ENCODE measurements at places on chromosomes 6 and 20. TPM values are rescaled to one million over a fixed set of nuclear protein-coding genes. Genes with fewer than 3 reads are reported as not detected.
A peak's percentile ranks its signal among the peaks of the same experiment; 100 is the strongest.

DNA sequence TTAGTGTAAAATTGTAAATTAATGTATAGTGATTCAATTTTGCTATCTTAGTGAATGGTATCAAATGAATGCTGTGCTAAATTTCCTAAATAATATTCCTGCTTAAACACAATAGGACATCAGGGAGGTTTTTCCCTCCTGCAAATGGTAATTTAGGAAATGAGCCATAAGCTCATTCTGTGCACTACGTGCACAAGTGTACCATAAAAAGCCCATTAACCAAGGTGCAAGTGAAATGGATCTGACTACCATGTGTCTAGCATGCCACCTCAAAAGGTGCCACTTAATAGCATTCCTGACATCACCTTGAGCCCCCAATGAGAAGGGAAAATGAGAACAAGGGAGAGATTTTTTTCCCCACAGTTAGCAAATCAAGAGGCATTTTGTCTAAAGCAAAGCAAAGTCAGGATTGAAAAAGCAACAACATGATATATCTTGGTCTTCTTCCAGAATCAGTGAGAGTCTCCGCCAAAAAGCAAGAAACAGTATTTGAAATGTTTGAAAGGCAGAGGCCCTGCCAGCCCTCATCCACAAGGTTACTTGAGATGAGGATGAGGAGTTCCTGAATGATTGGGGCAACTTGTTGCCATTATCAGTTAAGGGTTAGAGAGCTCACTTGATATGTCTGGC, 334.2 kb upstream of the RSPO3 start:
- H3K36me3 ChIP-seq, result no peaks in the 10 kb centered on the region
- no peaks in the 10 kb centered on the region for H3K27me3 ChIP-seq
- no peak for DNase-seq
- H3K4me1 ChIP-seq, result peaks cover 27% of the 10 kb centered on the region

GRCh38 chr6:40170856-40171255, 236.6 kb upstream of the MOCS1 start:
- DNase-seq, result no peak
- H3K27me3 ChIP-seq, result no peaks in the 10 kb centered on the region
- no peaks in the 10 kb centered on the region for H3K36me3 ChIP-seq
- H3K4me3 ChIP-seq, result no peak overlapping the region

- no peak overlapping the region for H3K4me3 ChIP-seq
- no peak for DNase-seq
- no peaks in the 10 kb centered on the region for H3K27me3 ChIP-seq
- H3K36me3 ChIP-seq, result no peaks in the 10 kb centered on the region
- H3K4me1 ChIP-seq, result no peaks in the 10 kb centered on the region
Observed at GRCh38 chr6:80357674-80358073, 251.2 kb downstream of the BCKDHB start.

GRCh38 chr6:20060252-20060651, 152.0 kb downstream of the MBOAT1 start:
- H3K27ac ChIP-seq, result no peak overlapping the region
- H3K27me3 ChIP-seq, result no peaks in the 10 kb centered on the region
- H3K4me1 ChIP-seq, result peaks cover 5% of the 10 kb centered on the region
- H3K36me3 ChIP-seq, result no peaks in the 10 kb centered on the region

- H3K36me3 ChIP-seq, result no peaks in the 10 kb centered on the region
- H3K27ac ChIP-seq, result no peak overlapping the region
- H3K4me3 ChIP-seq, result no peak overlapping the region
- no peaks in the 10 kb centered on the region for H3K4me1 ChIP-seq
Observed at GRCh38 chr6:165574220-165575157, 88.6 kb downstream of the PDE10A start.

- H3K27me3 ChIP-seq, result peaks cover 8% of the 10 kb centered on the region
- no peak overlapping the region for H3K27ac ChIP-seq
- no peaks in the 10 kb centered on the region for H3K4me1 ChIP-seq
Observed at GRCh38 chr20:9474835-9475415, 39.5 kb upstream of the LAMP5 start.

DNA sequence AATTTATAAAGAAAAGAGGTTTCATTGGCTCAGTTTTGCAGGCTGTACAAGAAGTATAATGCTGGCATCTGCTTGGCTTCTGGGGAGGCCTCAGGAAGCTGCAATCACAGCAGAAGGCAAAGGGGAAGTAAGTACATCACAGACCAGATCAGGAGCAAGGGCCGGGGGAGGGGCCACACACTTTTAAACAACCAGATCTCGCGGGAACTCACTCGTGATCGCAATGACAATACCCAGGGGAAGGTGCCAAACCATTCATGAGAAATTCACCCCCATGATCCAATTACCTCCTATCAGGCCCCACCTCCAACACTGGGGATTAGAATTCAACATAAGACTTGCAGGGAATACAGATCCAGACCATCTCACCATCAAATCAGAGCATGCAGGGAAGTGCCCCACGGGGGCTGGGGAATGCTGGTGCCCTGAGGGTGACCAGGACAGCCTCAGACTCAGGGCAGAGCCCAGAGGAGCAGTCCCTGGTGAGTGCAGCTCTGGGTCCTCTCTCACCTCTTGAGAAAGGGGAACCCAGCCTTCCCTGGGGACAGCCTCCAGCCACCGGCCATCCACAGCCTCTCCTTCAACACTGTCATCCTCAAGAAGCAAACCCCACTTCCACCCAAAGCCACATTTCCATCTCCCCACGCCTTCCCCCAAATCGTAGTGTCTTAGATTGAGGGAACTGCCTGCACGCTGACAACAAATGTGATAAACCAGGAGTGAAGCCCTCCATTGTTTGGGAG, 80.7 kb downstream of the ANKRD60 start:
- DNase-seq, result no peak
- H3K27me3 ChIP-seq, result peaks cover 3% of the 10 kb centered on the region
- H3K36me3 ChIP-seq, result no peaks in the 10 kb centered on the region
- H3K27ac ChIP-seq, result no peak overlapping the region
- no peaks in the 10 kb centered on the region for H3K4me1 ChIP-seq

DNA sequence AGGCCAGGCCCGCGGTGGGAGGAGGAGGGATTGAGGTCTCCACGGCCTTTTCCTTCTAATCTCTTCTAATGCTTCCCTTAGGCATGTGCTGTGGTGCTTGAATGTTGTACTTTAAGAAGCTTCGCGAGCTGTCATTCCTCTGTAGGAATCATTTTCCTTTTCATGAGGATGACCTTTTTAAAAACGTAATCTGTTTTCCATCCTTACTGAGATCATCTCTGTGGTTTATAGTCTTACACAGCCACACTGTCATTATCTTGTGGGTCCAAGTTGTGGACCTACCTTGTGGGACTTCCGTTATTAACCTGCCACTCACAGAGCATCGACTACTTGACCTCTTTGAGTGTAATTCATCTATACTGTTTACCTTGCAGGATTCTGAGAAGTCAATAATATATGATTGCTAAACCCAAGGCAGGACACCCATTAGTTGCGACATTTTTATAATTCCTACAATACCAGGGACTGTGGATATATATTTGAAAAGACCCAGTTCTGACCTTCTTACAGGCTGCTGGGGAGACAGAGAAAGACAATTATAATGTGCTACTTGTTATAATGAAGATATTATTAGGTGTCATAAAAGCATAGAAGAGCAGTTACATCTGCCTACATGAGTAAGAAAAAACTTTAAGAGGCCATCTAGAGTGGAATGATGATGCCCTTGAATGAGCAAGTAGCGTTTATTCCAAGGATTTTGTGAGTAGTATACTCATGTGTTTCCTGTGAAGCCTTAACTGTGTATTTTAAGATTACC, 842 bp downstream of the SLC25A27 start:
- H3K27me3 ChIP-seq, result peaks cover 29% of the 10 kb centered on the region
- no peak for DNase-seq
- no peak overlapping the region for H3K27ac ChIP-seq
- peak overlapping the region; percentile 65 for H3K4me3 ChIP-seq
- H3K4me1 ChIP-seq, result no peaks in the 10 kb centered on the region
- H3K36me3 ChIP-seq, result no peaks in the 10 kb centered on the region

DNA sequence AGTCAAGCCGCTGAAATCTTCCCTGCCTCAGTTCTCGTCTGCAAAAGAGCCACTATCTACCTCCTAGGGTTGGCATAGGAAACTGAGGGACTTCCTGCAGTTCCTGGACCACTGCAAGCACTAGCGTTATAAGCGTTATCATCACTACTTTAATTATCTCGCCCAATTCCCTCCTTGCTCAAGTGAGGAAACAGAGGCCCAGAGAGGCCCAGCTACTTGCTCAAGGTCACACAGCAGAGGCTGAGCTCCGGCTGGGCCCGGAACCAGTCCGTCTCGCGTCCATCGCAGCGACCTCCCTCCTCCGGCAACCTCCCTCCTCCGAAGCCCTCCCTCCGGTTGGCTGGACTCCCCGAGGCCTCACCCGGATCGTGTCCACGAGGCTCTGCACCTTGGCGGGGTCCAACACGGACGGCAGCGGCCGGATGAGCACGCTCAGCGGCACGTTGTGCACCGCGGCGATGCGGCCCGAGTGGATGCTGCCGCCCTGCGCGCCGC, 338 bp downstream of the SRXN1 start:
- peaks cover 6% of the 10 kb centered on the region for H3K27me3 ChIP-seq
- peak overlapping the region; percentile 81 for H3K27ac ChIP-seq
- peaks cover 6% of the 10 kb centered on the region for H3K36me3 ChIP-seq
- H3K4me1 ChIP-seq, result peaks cover 6% of the 10 kb centered on the region
- H3K4me3 ChIP-seq, result peak overlapping the region; percentile 66

- H3K27ac ChIP-seq, result no peak overlapping the region
- no peaks in the 10 kb centered on the region for H3K4me1 ChIP-seq
- no peak overlapping the region for H3K4me3 ChIP-seq
Observed at GRCh38 chr20:12976720-12977309, 32.0 kb upstream of the SPTLC3 start.

DNA sequence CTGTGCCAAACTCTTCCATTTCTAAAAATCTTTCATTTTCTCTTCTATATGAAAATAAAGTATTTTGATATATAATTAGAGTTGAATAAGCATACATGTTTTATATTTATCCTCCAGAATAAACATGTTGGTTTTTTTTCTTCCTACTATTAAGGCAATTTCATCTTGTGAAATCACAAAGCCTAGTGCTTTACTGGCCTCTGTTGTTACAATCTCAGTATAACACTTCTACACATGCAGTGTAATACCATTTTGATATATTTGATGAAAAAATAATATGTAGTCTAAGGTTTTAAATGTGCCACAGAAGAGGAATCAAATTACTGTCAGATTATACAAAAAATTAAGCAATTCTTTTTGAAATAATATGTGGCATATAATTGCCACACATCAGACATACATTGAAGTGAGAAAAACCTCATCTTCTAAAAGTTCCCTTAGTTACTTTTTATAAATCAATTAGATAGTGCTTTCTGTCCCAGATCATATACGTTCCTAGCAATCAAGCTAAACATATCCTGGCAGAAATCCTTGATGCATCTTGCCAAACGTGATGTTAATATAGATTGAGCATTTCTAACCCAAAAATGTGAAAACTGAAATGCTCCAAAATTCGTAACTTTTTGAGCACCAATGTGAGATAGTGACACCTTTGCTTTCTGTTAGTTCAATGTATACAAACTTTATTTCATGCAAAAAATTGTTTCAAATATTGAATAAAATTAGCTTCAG, 225.1 kb upstream of the MANEA start:
- no peaks in the 10 kb centered on the region for H3K4me1 ChIP-seq
- H3K36me3 ChIP-seq, result no peaks in the 10 kb centered on the region
- H3K27me3 ChIP-seq, result no peaks in the 10 kb centered on the region
- DNase-seq, result peak; percentile 8
- no peak overlapping the region for H3K4me3 ChIP-seq

- peaks cover 11% of the 10 kb centered on the region for H3K36me3 ChIP-seq
- H3K4me1 ChIP-seq, result peaks cover under 1% of the 10 kb centered on the region
- no peak for DNase-seq
- no peaks in the 10 kb centered on the region for H3K27me3 ChIP-seq
- H3K4me3 ChIP-seq, result no peak overlapping the region
- no peak overlapping the region for H3K27ac ChIP-seq
Observed at GRCh38 chr20:20503777-20504530, 136.1 kb downstream of the INSM1 start.

DNA sequence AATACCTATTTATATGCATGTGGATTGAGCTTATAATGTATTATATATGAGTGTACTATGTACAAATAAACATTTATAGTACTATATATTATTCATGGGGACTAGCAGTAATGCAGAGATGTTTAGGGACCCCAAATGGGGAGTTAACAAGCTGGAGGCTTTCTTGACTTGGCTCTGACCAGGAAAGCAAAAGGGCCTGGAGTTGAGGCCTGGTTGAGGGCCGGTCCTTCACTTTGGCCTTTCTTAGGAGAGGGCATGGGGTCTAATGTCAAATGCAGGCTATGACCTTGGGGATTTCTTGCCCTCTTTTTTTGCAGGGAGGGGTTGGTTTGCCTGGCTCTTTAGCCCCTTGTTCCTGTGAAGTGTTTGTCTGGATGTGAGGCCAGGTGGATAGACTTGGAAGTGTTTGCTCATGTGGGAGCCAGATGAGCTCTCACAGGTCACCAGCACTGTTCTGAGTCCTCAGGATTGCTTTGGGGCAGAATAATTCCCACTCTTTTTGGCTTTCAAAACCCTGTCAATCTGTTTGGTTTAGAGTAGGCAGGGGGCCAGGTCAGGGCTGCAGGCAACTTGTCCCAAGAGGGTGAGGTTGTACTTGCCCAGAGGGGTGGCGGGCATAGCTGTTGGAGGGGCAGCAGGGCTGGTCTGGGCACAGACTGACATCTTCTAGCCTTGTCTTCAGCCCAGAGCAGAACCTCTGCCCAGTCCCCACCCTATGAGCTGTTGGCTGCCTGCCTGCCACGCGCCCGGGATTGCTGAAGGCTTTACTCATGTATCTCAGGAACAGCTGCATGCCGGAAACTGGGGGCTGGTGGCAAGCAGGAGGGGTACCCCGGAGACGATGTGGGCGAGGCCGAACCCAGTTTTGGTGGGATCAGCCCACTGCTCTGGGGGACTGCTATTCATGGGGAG, 14.6 kb downstream of the TJAP1 start:
- peak; percentile 64 for DNase-seq
- H3K27ac ChIP-seq, result peak overlapping the region; percentile 56
- peaks cover 48% of the 10 kb centered on the region for H3K4me1 ChIP-seq
- no peaks in the 10 kb centered on the region for H3K27me3 ChIP-seq
- peak overlapping the region; percentile 18 for H3K4me3 ChIP-seq

GRCh38 chr20:62766716-62767115, 29.6 kb upstream of the MRGBP start:
- H3K27ac ChIP-seq, result peak overlapping the region; percentile 33
- no peaks in the 10 kb centered on the region for H3K27me3 ChIP-seq
- peaks cover 54% of the 10 kb centered on the region for H3K4me1 ChIP-seq
- no peak overlapping the region for H3K4me3 ChIP-seq
- DNase-seq, result peak; percentile 56
- peaks cover 12% of the 10 kb centered on the region for H3K36me3 ChIP-seq

GRCh38 chr6:75079589-75079988, 126.3 kb downstream of the COL12A1 start:
- H3K27ac ChIP-seq, result no peak overlapping the region
- peaks cover 13% of the 10 kb centered on the region for H3K4me1 ChIP-seq
- H3K27me3 ChIP-seq, result no peaks in the 10 kb centered on the region
- DNase-seq, result no peak
- H3K4me3 ChIP-seq, result no peak overlapping the region

GRCh38 chr6:35328108-35328723, 14.1 kb upstream of the PPARD start:
- no peak overlapping the region for H3K4me3 ChIP-seq
- no peak overlapping the region for H3K27ac ChIP-seq
- DNase-seq, result no peak
- no peaks in the 10 kb centered on the region for H3K27me3 ChIP-seq
- no peaks in the 10 kb centered on the region for H3K36me3 ChIP-seq

- H3K4me1 ChIP-seq, result no peaks in the 10 kb centered on the region
- H3K27me3 ChIP-seq, result peaks cover 5% of the 10 kb centered on the region
- DNase-seq, result peak; percentile 46
- H3K36me3 ChIP-seq, result no peaks in the 10 kb centered on the region
Observed at GRCh38 chr6:11702500-11703130, 76.0 kb downstream of the ADTRP start.

Gene NFKBIE
- total RNA-seq, result 10.5 TPM

Gene RIMS1
- 0.50 TPM for total RNA-seq

Gene FKBP1C
- 0.28 TPM for total RNA-seq

Gene RAET1L
- not detected for total RNA-seq

Gene MYT1
- not detected for total RNA-seq

Gene WFDC11
- total RNA-seq, result not detected

Gene MCM3
- 233 TPM for total RNA-seq

Gene TP53INP2
- total RNA-seq, result 8.4 TPM

Gene ECT2L
- not detected for total RNA-seq
